SK-MEL-5 (cell line): ENCODE measurements at places on chromosomes 11 and 22. TPM values are rescaled to one million over a fixed set of nuclear protein-coding genes. Genes with fewer than 3 reads are reported as not detected.

GRCh38 chr22:30604723-30605122, 2.3 kb upstream of the TCN2 start:
- DNase-seq, result no peak

GRCh38 chr11:133492895-133493294, 39.4 kb downstream of the OPCML start:
- DNase-seq, result no peak

GRCh38 chr11:102874852-102875251, at the start of gene MMP12:
Gene MMP12, minus strand, starts transcription at chr11:102874982. Its CDS starts 45 bp downstream, at chr11:102874937.
- no peak for DNase-seq

- no peak for DNase-seq
These were observed 740.9 kb downstream of the NTM start for GRCh38 chr11:132111316-132111715.

GRCh38 chr11:64372802-64373597, 14.0 kb downstream of the RPS6KA4 start:
- peak; percentile 62 for DNase-seq

DNA sequence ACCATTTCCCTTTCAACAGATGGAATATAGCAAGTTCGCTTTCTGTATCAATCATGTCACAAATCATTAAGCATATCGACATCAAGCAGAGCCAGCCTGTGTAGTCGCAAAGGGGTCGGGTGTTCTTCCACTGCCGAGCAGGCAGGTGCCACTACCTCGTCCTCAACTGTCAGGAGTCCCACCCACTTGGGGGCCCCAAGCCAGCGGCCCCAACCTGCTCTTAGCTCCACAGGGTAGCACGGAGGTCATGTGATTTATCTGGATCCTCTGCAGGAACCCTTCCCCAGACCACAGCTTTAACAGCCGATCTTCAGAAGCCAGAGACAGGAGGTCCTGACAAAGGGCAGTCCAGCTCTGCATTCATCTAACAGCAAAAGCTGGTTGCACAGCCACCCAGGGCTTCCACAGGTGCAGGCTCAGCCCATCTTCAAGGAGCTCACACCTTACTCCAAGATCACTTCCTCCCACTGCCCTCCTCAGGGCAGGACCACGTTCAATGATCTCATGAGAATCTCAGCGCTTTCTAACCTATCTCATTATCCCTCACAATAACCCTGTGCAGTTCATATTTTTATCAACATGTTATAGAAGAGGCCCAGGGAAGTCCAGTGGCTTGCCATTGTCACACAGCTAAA, 110.2 kb downstream of the TRIM29 start:
- no peak for DNase-seq

DNA sequence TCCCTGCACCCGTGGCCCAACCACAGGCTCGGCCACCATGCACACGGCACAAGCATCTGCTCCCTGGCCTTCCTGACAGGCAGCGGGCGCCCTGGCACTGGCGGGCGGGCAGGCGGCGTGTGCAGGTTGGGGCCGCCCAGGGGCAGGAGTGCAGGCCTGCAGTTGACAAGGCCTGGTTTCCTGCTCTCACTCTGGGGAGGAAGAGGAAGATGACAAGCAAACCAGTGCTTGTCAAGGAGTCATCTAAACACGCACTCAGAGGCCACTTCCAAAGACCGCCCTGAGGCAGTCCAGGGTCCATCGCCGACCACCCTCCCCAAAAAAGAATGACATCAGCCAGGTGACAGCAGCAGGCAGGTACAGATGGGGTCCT, 65.3 kb upstream of the LINC01488 start:
- no peak for DNase-seq

- DNase-seq, result no peak
These were observed 8.4 kb upstream of the PMM1 start for GRCh38 chr22:41598081-41598480.

Gene FAM227A
- total RNA-seq, result 1.2 and 1.8 TPM in 2 replicates

Gene DRD4
- not detected in 2 replicates for total RNA-seq
